Motor neuron (in vitro differentiated cells): ENCODE measurements at places on chromosomes 16 and 17. TPM values are rescaled to one million over a fixed set of nuclear protein-coding genes. Genes with fewer than 3 reads are reported as not detected.

GRCh38 chr17:79950306-79950705 lies 85.4 kb downstream of the TBC1D16 start:
- ATAC-seq = no peak

DNA sequence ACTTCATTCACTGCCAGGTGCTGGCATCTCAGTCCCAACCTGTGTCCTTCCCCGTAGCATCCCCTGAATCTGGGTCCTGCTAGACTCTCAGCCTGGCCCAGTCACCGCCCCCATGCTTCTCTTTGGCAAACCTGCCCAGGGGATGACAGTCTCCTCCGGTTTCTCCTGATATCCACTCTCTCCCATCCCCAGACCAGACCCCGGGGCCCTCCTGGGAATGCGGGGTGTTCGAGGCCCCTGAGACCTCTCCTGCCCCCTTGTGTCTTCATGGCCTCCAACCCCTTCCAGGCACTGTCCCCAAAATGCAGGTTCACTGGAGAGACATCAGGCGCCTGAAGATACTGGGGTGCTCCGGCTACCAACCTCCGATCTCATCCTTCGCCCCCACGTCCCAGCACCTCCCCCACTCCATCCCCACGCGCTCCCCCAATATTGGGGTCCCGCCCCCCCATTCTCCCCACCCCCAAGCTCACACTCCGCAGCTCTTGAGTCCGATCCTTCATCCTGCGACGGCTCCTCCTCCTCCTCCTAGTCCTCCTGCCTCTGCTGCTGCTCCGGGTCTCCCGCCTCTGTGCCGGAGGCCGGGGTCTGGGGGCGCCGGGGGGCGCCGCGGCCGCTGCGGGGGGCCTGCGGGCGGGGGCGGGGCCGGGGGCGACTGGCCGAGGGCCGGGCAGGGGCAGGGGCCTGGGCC lies 399 bp downstream of the STX1B start:
- ATAC-seq = peak; percentile 60

The CORO1A gene
- total RNA-seq = 13.7 and 14.3 TPM in 2 replicates

The COX4I1 gene
- total RNA-seq = 610 and 741 TPM in 2 replicates

DNA sequence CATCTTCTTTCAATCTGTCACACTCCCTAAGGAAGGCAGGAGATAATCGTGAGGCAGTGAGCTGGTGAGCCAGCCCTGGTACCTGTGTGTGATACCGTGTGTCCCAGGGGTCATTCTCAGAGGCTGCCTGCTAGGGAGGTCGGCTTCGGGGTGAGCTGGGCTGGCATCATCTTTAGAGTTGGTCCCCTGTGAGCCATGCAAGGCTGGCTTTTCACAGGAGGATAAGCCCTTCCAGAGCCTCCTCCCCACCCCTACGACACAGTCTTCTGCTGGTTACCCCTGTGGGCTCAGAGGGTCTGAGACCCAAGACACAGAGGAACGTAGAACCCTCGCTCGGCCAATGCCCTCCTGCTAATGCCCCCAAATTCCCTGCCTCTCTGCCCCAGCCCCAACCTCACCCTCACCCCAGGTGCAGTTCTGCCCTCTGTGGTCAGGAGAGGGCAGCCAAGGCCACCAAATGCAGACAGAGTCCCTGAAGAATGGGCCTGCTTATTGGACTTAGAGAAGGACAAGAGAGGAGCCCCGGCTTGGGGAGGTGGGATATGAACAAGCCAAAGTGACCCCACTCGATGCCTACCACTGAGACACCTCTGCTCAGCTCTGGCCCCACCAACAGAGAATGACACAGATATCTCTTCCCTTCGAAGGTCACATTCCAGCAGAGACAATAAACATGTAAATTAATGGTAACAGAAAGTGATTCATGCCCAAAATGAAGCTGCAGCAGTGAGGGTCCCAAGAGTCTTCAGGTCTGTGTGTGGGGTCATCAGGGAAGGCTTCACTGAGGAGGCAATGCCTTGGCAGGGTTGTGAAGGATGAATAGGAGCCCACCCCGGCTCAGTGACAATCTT lies 80.8 kb upstream of the CCL1 start:
- ATAC-seq = peak; percentile 89

The SDR42E1 gene
- 0.05 and 0.10 TPM in 2 replicates for total RNA-seq
